Glomerular endothelial cell (primary cell): ENCODE measurements at places on chromosomes 5 and 9.

GRCh38 chr9:4225291-4226028 lies 74.4 kb downstream of the GLIS3 start:
- DNase-seq = no peak

- DNase-seq = no peak
Measured at GRCh38 chr9:133506653-133507038, 18.1 kb downstream of the MYMK start.

GRCh38 chr9:29714860-29715259 lies 2141.6 kb upstream of the C9orf72 start:
- DNase-seq = no peak

DNA sequence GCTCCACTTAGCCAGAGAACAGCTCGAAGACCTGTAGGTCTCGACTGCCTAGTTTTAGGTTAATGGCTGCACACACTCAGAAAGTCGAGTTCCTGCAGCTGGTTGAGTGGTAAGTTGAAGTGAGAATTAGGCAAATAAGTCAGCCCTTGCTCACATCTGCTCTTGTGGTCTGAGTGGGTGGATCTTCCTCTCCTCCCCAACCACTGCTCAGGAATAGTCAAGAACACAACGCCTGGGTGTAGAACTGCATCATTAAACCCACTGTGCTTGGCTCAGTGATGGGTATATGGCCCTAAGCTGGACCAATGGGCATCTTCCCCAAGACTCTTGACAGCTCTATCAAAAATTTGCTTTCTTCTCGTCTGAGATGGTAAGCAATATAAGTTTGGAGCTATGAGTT lies 20.9 kb upstream of the ADAM19 start:
- no peak for DNase-seq

DNA sequence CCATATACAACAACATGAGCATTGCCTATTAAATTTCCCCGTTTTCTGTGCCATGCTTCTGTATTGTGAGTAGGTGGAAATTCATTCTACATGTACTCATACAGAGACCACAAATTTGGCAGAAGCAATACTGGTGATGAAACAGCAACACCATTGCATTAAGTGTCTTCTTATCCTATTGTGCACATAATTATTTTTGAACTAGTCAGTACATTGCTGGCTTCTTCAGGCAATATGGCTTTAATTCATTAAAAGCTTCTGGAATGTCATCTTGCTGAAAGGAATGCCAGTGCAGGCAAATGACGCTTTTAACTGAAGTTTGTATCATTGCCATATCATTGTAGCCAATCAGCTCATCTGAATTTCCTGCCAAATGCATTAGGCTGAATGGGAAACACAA lies 82.6 kb downstream of the KIAA1958 start:
- no peak for DNase-seq

GRCh38 chr5:17192191-17192590 lies 25.2 kb upstream of the BASP1 start:
- DNase-seq = no peak

GRCh38 chr9:37284636-37285035 lies 137.9 kb upstream of the GRHPR start:
- no peak for DNase-seq

DNA sequence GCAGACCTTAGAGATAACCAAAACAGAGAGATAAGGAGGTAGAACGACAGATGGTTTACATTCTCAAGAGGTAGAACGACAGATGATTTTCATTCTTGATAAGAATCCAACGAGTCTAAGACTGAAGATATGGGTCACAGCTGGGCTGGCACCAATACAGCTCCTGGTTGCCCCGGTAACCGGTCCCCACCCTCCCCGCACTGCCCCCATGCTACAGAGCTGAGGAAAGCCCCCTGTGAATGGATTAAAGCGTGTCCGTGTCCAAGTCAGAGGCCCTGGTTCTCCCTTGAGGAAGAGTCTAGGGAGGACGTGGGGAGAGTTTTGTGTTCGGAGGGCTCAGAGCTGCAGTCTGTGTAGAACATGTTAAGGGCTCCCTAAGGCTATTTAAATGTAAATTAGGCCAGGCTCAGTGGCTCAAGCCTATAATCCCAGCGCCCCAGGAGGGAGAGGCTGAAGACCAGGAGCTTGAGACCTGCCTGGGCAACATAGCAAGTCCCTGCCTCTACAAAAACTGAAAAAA lies 8.1 kb downstream of the IDNK start:
- DNase-seq = no peak

DNA sequence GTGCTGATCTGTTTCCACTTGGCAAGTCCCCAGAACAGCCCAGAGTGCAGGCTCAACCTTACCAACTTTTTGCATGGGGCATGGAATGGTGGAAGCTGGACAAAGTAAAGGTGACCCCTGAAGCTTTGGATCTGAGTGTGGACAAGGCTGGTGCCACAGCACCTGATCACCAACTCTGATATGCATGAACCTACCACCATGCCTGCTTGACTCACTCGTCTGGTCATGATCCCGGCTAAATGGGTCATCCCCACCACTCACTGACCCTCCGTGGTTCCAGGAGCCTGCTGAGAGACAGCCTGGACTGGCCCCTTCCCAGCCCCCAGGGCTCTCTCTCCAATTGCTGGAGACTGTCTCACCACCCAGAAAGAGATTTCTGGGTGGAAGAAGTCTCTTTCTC lies 14.4 kb upstream of the SLC22A4 start:
- DNase-seq = no peak

- DNase-seq = no peak
Measured at GRCh38 chr9:4691795-4692194, 12.4 kb downstream of the CDC37L1 start.

GRCh38 chr9:69297300-69297980 lies 27.6 kb upstream of the ENTREP1 start:
- no peak for DNase-seq

- no peak for DNase-seq
Measured at GRCh38 chr5:1793966-1794900, 5.4 kb downstream of the MRPL36 start.

DNA sequence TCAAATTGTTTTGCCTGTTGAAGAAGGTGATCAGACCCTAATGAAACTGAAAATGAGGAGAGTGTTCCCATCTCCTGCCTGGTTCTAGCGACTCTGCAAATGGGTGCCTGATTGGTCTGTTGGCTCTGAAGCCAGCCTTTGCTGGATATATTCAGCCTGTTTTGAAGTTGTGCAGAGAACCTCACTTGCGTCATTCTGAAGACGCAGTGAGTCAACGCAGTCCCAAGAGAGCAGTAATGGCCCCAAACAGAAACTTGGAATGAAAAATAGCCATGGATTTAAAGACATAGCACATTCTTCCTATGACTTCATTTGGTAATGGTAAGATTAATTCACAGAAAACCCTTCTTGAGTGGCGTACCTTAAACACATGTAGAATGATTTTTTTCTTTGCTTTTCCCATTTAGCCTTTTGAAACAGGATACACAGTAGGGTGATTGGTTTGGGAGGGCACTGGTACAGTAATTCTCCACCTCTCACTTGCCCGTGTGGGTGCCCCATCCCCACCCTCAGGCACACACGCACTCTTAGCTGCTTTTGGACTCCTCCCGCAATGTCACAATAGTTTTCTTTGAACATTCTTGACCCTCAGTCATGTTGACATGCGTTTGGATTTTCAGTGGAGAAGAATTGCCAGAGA lies 54.1 kb upstream of the ABL1 start:
- DNase-seq = no peak

GRCh38 chr9:136566553-136566895 lies 20.7 kb upstream of the NOTCH1 start:
- no peak for DNase-seq

- no peak for DNase-seq
Measured at GRCh38 chr9:12923468-12924009, 148.7 kb downstream of the LURAP1L start.

DNA sequence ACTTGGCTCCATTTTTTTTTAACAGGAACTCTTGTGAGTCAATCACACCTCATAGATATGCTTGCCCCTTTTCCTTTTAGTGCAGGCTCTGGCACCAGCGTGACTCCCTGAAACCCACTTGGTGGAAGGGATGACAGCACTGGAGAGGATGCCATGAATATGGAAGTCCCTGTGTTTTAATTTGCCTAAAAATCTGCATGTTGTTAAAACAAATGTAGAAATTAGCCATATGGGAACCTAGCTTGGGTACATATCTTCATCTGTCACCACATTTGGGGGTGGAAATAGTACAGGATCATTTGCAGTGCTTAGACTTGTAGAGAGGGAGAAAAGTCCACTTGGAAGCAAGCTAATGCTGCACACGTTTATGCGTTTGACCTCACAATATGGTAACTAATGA lies 179.0 kb downstream of the EBF1 start:
- DNase-seq = no peak

- no peak for DNase-seq
Measured at GRCh38 chr5:132227485-132228240, at the start of gene P4HA2. Gene P4HA2 (minus strand): TSS chr5:132227853. CDS start chr5:132218626, 9,227 bp downstream.

GRCh38 chr5:150402229-150402773 lies 10.4 kb downstream of the CD74 start:
- DNase-seq = no peak

GRCh38 chr5:37661951-37662350 lies 177.9 kb downstream of the GDNF start:
- no peak for DNase-seq

GRCh38 chr9:84857211-84857610 lies 187.7 kb downstream of the NTRK2 start:
- no peak for DNase-seq
